Fibroblast of pulmonary artery (primary cell): ENCODE measurements at places on chromosomes 6 and 20.
A peak's percentile ranks its signal among the peaks of the same experiment; 100 is the strongest.

DNA sequence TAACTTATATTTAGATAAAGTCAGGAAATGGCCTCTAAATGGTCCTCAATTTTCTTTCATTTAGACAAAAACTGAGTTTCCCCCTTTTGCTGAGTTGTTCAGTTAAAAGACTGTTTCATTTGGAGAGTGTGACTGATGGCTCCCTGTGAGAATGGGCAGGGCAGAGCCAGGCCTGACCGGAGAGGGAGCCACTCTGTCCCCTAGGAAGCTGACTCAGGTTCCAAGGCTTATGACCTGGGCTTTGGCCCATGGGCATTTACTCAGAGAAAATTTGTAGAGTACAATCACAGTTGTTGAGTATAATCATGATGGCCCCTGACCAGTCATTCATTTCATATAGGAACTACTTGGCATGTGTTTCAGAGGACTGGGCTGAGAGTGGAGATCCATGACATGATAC, 37.0 kb upstream of the AIG1 start:
- DNase-seq = no peak

- peak; percentile 5 for DNase-seq
These were observed 560.5 kb upstream of the PTCHD4 start for GRCh38 chr6:48671505-48671904.

DNA sequence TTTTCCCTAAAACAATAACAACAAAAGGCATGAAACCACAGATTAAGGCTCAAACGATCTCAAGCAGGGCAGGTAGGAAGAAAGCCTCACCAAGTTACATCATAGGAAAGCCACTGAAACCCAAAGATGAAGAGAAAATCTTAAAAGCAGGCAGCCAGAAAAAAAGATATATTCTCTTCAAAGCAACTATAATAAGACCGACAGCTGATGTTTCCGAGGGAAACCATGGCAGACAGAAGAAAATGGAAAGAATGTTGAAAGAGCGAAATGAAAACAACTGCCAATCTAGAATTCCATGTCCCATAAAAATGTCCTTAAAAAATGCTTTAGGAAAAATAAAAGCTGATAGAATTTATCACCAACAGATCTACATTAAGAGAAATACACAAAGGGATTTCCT, 161.5 kb upstream of the THBS2 start:
- DNase-seq = peak; percentile 3

GRCh38 chr6:158849899-158850806, 31.0 kb upstream of the EZR start:
- peak; percentile 84 for DNase-seq

DNA sequence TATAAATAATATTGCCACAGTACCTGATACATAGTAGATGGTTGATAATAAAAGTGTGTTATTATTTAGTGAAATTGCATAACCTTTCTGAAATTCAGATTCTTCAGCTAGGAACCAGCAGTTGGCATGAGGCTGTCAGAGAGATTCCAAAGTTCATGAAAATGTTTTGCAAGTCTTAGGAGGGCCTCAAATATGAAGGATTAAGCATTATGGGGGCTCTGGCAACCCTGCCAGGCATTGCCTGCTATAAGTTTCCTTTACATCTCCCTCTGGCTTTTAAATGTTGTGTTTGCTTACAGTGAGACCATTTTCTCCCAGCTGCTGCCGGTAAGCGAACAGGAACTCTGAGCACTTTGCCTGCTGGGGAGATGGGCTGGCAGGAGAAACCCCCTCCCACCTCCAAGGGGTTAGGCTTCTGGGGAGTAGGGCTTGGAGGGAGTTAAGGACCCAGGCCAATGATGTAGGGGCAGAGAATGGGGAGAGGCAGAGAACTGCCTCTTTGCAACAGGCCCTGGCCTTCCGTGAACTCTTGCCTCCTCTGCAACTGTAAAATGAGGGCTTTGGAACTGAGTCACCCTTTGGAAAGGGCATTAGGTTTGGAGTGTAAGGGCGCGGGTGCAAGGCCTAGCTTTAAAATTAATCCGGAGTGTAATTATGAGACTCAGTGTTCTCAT, 33.2 kb upstream of the KIF3B start:
- DNase-seq = no peak

DNA sequence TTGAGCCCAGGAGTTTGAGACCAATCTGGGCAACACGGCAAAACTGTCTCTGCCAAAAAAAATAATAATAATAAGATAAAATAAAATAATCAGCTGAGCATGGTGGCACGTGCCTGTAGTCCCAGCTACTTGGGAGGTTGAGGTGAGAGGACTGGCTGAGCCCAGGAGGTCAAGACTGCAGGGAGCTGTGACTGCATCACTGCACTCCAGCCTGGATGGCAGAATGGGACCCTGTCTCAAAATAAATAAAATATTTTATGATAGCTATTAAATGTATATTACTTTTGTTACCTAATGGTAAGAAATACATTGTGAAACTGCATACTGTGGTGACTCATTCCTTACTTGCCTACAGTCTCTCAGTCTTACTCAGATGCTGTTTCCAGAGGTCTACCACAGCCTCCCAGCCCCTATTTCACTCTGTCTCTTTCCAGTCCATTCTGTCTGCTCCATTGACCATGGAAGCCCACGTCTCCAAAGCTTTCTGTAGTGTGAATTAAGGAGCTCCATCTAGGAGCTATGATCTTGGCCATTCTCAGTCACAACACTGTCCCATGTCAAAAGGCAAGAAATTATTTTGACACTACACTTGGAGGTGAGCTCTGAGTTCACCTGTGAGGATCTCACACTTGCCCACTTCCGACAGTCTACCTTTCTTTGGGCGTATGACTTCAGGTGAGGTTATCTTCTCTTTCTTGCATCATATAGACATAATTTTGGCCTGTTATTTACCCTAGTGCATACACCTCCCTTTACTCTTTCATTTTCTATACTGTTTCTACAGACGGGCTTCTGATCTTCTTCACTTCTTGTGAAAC, 22.4 kb upstream of the SNX9 start:
- peak; percentile 75 for DNase-seq

DNA sequence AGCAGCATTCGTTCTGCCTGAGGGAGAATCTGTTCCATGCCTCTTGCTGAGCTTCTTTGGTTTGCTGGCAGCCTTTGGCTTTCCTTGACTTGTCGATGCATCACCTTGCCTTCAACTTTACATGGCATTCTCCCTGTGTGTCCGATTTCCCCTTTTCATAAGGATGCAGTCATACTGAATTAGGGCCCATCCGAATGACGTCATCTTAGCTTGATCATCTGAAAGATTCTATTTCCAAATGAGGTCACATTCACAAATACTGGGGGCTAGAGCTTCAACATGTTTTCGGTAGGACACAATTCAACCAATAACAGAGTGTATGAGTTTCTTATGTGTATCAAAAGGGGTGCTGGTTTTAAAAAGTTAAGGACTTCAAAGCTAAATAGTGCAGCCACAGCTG, 27.8 kb upstream of the HECA start:
- DNase-seq = no peak

GRCh38 chr6:87791029-87791428, 89.0 kb upstream of the AKIRIN2 start:
- no peak for DNase-seq

- no peak for DNase-seq
These were observed 111.6 kb downstream of the SNX5 start for GRCh38 chr20:17856837-17857605.

DNA sequence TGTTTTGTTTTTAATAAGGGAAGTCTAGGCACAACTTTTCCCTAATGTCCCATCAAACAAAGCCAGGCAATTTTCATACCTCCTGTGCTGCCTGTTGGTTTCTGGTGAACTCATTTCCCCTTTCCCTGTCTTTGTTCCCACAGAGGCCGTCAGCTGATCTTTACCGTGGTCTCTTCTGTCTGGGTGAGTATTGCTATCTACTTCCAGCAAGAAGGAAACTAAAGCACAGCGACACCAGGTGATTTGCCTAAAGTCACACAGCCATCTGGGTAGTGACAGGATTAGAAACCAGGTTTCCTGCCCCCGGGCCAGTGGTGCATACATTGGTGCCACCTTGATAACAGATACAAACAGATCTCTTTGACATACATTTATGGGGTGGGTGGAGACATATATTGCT, 59.6 kb downstream of the RAB44 start:
- DNase-seq = no peak

DNA sequence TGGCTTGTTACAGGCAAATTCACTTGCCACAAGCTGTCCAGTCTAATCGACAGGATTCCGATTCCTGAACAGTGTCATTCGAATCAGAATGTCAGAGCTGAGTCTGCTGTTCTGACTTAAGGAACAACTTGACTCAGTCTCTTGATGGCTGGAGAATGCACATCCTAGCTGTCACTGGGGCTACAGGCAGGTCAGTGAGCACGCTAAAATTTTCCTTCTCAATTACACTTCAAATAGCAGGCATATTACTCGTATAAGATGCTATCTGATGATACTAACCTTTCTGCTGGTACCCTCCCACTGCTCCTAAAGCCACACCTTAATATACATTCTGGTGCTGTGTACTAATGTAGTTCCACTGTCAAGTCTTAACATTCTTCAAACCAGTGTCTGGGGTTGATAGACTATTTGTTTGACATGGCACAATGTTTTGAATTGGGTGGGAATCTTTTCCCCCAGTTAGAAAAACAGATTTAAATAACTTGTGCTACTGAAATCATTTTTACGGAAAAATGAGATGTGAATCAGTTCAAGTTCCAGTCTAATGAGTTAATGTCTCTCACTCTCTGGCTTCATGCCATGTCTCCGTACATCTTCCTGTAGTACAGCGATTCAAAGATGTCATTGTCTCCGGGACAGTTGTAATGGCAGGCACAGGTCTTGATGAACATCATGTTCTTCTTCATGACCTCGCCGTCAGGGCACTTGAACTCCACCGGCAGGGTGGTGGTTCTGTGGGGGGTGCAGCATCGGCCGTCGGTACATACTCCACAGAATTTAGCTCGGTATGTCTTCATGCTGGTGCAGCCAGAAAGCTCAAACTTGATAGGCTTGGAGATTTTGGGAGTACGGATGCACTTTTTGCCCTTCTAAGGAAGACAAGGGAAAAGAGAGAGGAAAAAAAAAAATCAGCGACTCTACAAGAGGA, 2.2 kb downstream of the CCN2 start:
- DNase-seq = peak; percentile 93

DNA sequence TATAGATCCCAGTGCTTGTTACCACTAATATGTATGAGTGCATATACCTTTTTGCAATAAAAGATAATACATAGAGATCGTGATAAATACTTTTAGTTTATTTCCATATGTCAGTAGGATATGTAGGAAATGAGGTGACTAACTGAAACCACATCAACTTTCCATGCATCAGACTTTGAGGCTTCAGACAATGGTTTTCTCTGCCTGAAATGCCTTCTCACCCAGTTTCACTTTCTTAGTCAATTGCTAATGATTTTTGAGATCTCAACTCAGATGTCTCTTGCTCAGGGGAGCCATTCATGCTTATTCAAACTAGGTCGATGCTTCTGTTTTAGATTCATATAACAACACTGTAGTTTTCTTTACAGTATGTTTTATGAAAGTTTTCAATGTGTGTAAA, 626.6 kb upstream of the ADGRB3 start:
- peak; percentile 30 for DNase-seq

DNA sequence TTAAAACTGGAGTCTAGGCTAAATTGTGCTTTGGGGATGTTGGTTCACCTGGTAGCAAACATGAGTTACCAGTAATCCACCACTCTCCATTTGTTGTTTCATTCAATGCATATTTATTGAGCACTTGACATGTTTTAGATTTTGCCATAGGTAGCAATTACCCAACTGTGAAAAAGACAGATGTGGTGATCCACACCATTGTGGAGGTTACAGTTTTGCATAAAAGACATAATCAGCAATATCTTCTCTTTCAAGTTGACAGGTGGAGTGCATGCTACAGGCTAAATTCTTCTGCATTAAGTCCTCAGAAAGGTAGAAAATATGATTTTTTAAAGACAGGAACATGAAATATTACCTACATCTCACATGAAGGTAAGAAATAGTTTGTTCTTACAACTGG, 143.0 kb upstream of the TSHZ2 start:
- no peak for DNase-seq

DNA sequence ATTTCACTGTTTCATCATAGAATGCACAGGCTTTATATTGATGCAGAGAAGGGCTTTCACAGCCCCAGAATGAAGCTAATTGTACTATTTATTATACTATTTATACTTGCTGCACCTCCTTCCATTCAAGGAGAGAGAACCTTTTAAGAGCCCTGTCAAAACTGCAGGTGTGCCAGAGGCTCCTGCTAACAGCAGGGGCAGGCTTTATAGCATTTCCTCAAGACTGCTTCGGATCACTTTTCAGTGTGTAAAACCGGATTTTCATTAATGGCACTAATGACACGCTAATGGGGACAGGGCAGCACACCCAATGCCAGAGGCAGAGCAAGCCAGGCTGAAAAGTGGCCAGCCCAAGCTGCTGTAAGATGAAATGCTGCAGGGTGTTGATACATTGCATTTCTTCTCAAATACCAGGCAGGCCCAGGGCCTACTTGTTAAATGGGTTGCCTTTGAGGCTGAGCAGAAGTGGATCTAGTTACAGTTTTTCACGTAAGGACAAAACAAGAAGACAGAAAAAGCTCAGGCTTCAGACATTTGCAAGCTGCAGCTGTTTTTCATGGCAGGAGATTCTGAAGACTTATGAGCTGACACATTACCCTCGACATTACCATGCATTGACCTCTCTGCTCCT, 487.7 kb upstream of the BTBD3 start:
- no peak for DNase-seq

- DNase-seq = no peak
These were observed 8.0 kb downstream of the TGM2 start for GRCh38 chr20:38156888-38157634.

GRCh38 chr6:27616328-27617045, 143.6 kb upstream of the ZNF184 start:
- no peak for DNase-seq

GRCh38 chr6:110755411-110755834, 59.8 kb downstream of the CDK19 start:
- no peak for DNase-seq

DNA sequence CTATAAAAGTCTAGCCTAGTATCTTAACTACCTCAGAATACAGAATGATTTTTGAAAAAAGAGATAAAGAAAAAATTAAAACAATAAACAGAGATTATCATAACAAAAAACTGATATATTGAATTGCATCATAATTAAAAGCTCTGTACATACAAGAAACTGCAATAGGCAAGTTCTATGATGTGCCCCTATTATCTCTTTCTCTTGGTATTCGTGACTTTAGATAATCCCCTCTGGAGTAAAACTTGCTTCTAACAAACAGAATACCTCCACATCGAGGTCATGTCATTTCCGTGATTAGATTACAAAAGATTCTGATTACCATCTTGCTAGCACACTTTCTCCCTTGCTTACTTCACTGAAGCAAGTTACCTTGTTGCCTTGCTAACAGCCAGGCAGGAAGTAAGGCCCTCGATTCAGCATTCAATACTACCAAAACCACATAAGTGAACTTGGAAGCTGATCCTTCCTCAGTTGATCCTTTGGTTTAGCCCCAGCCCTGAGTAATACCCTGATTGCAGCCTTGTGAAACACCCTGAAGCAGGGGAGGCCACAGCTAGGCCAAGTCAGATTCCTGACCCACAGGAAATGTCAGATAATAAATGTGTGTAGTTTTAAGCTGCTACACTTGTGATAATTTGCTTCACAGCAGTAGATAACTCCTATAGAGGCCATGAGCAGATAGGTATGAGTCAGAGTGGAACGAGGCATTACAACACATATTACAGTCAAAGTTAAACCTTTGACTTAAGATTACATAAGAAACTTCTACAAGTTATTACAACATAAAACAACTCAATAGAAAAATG, 53.7 kb upstream of the TMX4 start:
- DNase-seq = peak; percentile 95

- peak; percentile 95 for DNase-seq
These were observed 2.5 kb upstream of the FKBP5 start for GRCh38 chr6:35691027-35691824.

GRCh38 chr6:128350416-128351254, 169.8 kb downstream of the PTPRK start:
- peak; percentile 18 for DNase-seq
